Cortex of kidney (tissue), 1 donor: ENCODE measurements at places on chromosomes 5 and 9.

GRCh38 chr5:172772112-172772906 lies 1.3 kb upstream of the DUSP1 start:
- DNase-seq, result no peak

- DNase-seq, result no peak
Observed at GRCh38 chr9:115657695-115658094, 495.9 kb upstream of the PAPPA start.

GRCh38 chr5:152439791-152440190 lies 34.7 kb upstream of the NMUR2 start:
- DNase-seq, result no peak

DNA sequence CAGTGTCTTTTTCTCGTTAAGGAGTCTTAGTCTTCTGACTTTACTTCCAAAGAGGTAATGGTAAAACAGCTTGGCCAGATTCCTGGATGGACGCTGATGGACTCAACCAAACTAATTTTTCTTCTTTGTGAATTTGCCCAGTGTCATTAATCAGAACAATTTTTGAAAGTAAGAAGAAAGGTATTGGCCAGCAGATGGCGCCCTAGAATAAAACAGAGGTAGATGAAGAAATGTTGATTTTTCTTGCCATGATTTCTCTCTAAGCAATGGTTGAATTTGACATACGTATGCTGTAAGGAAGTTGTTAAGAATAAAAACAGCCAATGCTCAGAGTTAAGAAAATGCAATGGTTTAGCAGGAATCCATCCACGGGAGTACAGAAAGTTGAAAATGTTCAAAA lies 500.0 kb downstream of the DIRAS2 start:
- DNase-seq, result no peak

- no peak for DNase-seq
Observed at GRCh38 chr5:77423022-77423750, 68.9 kb downstream of the WDR41 start.

DNA sequence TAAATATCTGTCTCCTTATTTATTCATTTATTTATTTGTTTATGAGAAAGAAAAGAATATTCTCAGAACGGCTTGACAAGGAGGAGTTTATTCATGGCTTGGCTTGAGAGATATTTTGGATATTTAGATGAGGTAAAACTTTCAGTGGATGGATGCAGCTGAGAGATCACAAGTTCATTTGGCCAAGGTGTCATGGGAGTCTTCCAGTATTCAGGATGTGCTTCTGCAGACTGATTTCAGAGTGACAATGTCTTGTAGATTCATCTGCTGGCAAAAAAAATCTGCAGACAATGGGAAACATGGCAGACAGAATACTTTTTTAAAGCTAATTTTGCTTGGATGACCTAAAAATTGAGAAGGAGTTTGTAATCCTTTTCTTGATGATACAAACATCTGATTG lies 38.5 kb downstream of the XRCC4 start:
- no peak for DNase-seq

GRCh38 chr5:61784341-61784740 lies 452.3 kb downstream of the ZSWIM6 start:
- DNase-seq, result no peak

GRCh38 chr5:126461838-126462237 lies 38.6 kb downstream of the GRAMD2B start:
- no peak for DNase-seq

DNA sequence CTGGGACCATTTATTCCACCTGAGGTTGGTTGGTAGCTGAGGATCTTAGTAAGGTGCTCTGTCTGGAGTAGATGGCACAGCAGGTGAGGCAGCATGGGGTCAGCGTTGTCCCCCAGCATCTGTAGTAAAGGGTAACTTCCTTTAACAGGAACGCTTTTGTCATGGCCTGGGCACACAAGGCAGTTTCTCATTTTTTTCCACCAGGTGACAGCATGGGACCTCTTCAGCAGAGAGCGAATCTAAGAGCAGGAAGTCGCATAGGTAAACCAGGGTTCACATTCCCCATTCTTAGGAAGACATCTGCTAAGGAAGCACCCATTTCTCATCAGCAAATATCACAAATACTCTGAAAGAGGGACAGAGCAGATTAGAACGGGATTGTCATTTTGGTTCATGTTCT lies 56.5 kb downstream of the GPR107 start:
- no peak for DNase-seq

DNA sequence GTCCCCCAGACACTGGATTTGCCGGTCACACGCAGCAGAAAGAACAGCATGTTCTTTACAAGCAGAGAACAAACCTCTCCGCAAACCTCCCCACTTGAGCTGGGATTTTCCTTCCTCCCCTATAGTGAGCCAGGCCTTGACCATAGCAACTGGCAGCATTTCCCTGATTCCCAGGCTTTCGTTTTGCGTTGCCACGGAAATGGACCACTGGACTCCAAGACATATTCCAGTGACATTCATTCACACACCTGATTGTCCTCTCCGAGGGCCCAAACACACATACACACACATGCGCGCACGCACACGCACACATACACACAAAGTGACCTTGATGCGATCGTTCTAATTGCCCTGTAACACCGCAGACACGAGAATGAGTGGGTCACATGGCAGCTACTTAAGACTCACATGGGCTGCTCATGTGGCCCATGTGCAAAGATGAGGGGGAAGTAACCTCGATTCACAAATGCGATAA lies 80.9 kb upstream of the CPEB4 start:
- DNase-seq, result no peak

DNA sequence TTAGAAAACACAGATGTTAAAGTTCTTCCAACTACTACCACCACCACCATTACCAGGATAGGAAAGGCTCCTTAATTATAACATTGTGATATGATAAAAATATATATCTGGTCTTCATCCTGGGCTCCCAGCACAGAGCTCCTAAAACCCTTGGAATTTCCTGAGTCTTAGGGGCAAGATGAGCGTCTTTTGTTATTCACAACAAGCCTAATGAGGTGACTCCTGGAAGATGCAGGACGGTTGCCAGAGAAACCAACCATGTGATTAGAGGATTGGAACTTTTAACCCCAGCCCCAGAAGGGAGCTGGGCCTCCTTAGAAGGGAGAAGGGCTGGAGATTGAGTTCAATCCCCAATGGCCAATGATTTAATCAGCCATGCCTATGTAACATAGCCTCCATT lies 148.0 kb upstream of the ADRA1B start:
- DNase-seq, result no peak

- DNase-seq, result no peak
Observed at GRCh38 chr5:168612996-168613395, 33.8 kb upstream of the PANK3 start.

- DNase-seq, result no peak
Observed at GRCh38 chr9:115456515-115456914, 338.6 kb upstream of the TNC start.

DNA sequence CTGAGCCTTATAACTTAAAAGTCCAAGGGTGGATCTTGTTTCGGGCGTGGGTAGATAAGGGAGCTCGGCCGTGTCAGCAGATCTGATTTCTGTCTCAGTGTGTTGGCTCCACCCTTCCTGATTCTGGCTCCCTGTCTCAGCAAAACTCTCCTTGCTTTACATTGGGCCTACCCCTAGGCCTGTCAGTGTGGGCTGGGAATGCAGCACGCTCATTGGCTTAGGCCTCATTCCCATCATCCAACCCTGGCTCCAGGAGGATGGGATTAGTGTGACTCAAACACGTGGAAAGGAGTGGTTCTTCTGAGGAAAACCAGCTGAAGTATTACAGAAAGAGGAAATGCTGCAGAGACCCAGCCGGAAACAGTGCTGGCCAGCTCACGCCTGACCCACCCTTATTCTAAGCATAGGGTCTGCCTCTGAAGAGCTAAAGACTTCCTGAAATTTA lies 59.9 kb downstream of the ZFAND5 start:
- DNase-seq, result peak; percentile 6

- no peak for DNase-seq
Observed at GRCh38 chr5:132298298-132299212, 4.4 kb downstream of the SLC22A4 start.

- no peak for DNase-seq
Observed at GRCh38 chr5:142303565-142303964, 21.3 kb downstream of the SPRY4 start.

GRCh38 chr5:41196197-41196596 lies 17.1 kb downstream of the C6 start:
- no peak for DNase-seq

GRCh38 chr5:1471240-1471853 lies 26.1 kb upstream of the SLC6A3 start:
- DNase-seq, result no peak

DNA sequence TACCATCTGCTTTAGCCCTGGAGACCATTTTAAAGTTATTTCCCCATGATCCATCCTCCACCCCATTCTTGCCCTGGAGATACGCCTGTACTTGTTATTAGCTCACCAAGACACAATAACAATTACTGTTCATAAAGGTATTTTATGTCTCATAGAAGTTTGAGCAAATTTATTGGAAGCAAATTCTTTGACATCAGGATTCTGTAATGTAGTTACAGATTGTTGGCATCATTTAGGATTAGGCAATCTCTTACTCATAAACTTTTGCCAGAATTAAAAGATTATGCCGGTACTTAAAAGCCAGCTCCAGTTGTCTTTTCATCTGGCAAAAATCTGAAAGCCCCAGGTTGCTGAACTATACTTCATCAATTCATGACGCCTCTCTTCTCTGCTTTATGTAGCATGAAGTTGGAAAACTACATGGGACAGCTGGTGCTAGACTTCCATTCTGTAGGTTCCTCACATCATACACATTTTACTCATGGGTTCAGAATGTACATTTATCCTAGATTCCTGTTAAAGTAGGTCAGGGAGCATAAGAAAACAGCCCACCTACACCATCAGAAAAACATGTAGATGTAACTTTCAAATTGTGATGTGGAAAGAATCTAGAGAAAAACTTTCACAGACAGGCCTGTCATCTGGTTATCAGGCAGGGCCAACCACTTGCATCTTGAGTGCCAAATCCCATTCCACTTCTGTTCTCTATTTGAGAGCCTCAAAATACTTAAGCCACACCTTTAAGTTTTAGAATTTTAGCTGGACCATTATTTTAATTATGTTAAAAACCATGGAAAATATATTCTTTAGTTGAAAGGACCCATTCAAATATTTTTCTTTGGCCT lies 14.0 kb downstream of the ATP10B start:
- DNase-seq, result no peak

GRCh38 chr5:154395407-154396106 lies 50.2 kb upstream of the SAP30L start:
- DNase-seq, result no peak

DNA sequence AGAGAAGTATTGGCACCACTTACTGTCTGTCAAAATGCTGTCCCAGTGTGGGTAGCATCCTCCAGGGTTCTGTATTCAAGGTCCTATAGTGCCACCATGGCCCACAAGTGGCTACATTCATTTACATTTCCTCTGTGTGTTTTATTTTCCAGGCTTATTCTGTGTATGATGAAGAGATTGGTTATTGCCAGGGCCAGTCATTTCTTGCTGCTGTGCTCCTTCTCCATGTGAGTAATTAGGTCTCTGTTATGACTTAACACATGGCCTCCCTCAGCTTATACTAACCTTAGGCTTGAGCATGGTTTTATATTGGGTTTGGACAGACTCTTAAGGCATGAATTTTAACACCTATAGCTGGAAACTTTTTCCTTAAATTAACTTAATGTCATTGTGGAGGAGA lies 36.7 kb downstream of the GPR21 start:
- no peak for DNase-seq

DNA sequence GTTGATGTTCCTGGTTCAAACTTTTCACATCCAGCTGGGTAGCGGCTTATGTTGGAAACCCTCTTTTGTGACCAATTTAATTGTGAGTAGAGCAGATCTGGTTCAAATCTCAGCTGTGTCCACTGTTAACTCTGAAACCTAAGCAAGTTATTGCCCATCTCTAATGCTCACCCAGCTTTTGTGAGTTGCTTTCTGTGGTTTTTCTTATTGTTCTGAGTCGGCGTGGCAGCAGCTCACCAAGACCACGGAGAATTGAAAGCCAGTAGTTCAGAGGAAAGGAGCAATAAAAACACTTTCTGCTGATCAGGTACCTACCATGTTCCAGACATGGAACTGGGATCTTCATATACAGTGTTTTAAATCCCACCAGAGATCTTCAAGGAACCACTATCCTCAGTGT lies 114.4 kb downstream of the DOCK2 start:
- no peak for DNase-seq

DNA sequence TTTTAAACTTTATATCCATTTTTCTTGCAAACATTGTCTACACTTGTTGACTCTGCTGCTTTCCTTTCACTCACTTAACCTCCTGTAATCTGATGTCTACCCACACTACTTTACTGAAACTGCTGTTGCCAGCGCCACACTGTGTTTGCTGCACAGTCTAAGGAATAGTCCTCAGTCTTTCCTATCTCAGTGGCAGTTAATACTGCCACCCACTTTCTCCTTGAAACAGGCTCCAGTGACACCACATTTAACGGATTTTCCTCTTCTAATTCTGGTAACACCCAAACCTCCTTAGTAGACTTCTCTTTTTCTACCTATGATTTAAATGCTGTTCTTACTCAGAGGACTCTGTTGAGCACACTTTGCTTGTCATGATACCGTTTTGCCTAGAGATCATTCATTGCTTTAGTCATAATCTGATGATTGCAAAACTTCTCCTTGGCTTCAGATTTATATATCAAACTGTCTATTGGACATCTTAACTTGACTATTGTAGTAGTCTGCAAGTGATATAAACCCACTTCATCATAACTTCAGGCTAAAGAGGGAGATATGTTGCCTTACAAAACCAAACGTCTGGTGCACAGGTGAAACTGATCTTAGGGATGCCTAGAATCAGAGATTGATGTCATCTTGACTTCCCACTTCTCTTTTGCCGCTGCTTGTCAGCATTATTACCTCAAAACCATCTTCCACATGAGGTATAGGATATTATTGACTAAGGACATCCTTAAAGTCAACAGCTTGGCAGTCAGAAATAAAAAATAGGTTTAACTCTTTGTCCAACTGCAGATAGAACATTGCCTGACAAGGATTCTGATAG lies 94.1 kb downstream of the CDC42SE2 start:
- DNase-seq, result no peak

DNA sequence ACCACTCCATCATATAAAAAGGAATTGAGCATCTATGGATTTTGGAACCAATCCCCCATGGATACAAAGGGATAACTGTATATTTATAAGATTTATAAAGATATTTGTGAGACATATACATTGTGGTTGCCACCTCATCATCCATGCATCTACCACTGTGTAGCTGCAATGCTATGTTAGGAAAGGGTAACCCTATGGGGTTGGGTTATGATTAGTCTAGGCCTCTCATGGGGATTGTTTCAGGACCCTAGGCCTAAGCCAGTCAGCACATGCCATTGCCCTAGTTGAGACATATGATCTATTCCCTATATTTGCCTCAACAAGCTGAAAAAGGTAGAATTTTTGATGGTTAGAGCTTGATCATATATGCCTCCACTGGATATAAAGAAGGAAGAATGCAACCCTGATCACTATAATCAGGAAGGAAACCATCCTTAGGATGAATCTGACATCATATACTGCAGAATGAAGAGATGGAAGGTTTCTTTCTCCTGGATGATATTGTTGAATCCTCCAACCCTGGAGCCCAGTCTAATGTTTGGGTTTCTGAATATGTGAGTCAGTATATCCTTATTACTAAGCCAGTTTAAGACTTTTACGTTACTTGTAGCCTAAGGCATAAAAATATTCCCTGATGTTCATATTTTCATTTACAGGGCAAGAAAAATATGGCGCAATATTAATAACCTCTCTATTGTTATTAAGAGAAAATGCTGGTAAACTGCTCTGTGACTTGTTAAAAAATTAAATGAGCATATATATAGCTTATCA lies 94.2 kb downstream of the ADAMTS19 start:
- DNase-seq, result no peak
